NCI-H1105 (cell line): ENCODE measurements at places on chromosomes 4 and X.

DNA sequence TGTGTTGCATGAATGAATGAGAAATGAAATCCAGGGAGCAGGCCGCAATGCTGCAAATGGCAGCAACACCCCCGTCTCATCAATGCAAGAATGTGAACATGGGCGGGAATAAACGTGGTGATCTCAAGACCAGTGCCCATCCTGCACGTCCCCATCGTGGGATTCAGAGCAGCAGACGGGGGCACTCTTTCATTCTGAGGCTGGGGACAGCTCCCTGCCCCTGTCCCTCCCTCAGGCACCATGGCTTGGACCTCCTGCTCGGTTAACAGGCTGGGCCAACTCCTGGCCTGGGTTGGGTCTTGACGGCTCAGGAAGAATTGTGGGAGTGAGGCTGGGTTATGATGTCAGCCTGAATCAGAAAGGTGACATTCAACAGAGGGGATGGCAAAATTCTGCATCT is 78.9 kb downstream of the NSUN7 start:
- DNase-seq: no peak

DNA sequence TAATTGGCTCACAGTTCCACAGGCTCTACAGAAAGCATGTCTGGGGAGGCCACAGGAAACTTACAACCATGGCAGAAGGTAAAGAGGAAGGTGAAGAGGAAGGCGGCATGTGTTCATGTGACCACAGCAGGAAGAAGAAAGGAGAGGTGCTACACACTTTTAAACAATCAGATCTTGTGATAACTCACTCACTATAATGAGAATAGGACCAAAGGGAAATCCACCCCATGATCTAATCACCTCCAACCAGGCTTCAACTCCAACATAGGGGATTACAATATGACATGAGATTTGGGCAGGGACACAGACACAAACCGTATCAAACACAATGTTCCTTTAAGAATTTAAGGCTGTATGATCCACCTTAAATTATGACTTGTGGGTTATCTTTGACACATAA is 10.5 kb upstream of the PGM2 start:
- no peak for DNase-seq

GRCh38 chrX:14920196-14920595 is 47.0 kb downstream of the MOSPD2 start:
- DNase-seq: no peak

DNA sequence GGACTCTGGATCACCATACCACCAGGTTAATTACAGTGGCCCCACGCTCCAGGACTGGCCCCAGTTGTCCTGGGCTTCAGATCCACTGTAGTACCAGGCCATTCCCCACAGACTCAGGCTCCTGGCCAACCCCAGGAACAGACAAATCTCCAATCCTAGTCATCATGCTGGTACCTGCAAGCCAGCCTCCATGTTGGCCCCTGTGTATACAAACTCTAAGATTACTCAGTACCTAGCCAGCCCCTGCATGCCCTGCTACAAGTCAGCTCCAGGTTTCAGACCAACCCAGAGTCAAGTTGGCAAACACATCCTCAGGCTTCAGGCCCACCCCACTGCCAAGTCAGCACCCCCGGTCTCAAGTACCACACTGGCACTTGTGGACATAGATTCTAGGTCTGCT is 85.9 kb downstream of the KLF8 start:
- no peak for DNase-seq

- no peak for DNase-seq
These were observed 212.4 kb downstream of the ARHGAP10 start for GRCh38 chr4:147944249-147944648.

DNA sequence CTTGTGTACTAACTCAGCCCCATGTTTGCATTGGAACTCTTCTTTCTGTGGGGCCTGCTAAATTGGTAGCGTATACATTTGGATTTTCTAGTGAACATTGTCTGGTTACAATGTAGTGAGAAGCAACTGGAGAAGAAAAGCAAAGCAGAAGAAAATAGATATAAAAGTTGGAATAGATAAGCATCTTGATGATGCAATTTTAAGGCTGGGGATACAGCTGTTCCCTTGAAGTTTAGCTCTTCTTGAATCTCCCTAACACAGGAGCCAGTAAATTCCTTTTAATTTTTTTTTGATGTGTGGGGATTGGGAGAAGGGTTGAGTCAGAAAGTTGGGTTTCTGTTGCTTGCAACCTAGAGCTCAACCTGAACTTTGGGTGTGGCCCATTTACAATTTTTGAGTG is 308.1 kb downstream of the STIM2 start:
- DNase-seq: no peak

- DNase-seq: no peak
These were observed 213.5 kb upstream of the GIMD1 start for GRCh38 chr4:106582103-106582502.
